T1000 (cell line): ENCODE measurements at places on chromosomes 11 and 22.

GRCh38 chr11:84105148-84105547 lies 819.0 kb upstream of the CCDC90B start:
- DNase-seq = no peak

GRCh38 chr11:47616726-47617416 lies 22.7 kb upstream of the C1QTNF4 start:
- DNase-seq = no peak

- DNase-seq = no peak
Measured at GRCh38 chr11:60389279-60389910, 6.9 kb upstream of the MS4A14 start.

DNA sequence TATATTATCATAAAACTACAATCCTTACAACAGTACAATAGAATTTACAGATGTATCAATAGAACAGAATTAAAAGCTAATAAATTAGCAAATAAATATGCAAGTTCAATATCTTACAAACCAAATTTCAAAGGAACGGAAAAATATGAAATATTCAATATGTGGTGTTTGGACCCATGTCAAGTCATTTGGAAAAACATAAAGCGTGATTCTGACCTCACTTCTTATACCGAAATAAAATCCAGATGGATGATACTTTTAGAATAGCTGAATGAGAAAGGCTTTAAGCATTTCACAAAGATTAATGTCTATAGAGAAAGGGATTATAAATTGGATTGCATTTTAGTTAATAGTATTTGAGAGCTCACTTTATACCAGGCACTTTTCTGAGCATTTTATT lies 92.8 kb upstream of the TEAD1 start:
- no peak for DNase-seq

DNA sequence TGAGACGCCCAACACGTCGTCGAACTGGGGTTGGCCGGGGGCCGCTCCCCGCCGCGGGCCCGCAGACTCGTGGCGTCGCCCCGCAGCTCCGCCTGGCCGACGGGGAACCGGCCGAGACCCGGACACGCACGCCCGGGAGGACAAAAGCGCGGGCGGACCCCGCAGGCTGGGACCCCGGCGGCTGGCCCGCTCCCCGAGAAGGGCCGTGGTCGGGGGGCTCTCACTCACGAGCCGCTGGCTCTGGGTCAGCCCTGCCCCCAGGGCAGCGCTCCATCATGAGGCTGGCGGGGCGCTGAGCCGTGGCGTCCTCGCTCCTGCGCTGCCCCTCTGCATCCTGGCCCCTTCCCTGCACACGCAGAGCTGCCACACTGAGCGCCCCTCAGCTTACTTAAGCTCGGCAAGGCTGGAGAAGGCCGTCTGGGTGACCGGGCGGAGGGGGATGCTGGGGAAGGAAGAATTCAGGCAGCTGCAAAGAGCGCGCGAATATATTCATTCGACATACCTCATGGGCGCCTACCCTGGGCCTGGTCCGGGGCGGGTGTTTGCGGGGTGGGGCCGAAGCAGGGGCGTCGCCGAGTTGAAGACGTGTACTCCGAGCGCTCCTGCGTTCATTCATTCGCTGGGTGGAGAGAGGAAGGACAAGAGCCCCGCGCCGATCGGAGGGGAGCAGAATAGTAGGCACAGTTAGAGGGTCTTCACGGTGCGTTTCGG lies 579 bp upstream of the CYB5R2 start:
- DNase-seq = no peak

- no peak for DNase-seq
Measured at GRCh38 chr11:31620434-31620833, 110.9 kb downstream of the ELP4 start.

- DNase-seq = no peak
Measured at GRCh38 chr22:47014636-47015345, 252.3 kb downstream of the TBC1D22A start.

GRCh38 chr22:36946421-36947158 lies 33.2 kb downstream of the CSF2RB start:
- DNase-seq = no peak

GRCh38 chr11:123478352-123478987 lies 48.4 kb downstream of the GRAMD1B start:
- peak; percentile 37 for DNase-seq

DNA sequence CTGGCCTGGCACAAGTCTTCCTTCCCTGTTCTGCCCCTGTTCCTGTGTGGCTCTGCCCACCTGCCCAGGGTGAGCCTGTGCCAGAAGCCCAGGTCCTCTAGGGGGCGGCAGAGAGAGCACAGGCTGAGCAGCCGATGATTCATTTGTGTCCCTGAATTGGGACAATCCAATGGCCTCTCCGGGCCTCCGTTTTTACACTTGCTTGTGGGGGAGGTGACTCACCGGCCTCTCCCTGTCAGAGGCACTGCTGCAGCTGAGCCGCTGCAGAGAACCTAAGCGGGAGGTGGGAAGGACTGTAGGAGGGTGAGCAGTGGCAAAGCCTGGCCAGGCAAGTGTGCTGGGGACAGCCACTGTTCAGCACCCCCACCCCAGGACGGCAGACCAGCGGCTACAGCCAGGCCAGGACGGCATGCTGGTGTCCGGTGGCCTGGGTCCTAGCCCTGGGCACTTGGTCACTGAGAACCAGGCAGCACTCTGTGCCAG lies 65.2 kb upstream of the LMO1 start:
- peak; percentile 40 for DNase-seq

DNA sequence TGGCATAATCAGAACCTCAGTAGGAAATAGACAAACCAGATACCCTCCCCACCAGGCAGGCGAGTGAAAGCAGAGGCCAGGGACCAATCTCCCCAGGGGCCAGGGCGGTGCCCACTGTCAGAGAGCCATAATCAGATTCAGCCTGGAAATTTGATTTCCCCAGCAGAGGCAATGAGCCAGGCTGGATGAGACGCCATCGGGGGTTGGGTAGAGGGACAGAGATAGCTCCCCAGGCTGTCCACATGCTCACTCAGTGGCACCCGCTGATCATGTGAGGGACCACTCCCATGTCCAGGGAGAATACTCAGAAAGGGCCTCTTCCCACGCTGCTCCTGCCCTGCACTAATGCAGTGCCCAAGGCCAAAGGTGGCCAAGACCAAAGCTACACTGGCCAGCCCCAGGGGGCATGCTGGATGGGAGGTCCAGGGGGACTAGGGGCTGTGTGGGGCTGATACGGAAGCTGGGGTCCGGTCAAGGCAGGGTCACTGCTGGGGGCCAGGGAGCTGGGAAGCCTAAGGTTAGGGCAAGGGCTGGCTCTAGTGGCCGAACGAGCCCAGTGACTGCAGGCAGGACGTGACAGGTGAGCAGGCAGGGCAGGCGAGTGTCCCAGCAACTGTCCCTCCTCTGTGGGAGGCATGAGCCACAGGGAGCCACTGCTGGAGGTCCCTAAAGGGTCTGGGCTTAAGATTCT lies 19.8 kb downstream of the ARVCF start:
- DNase-seq = no peak

- DNase-seq = no peak
Measured at GRCh38 chr22:50294319-50294656, 13.2 kb downstream of the PLXNB2 start.

DNA sequence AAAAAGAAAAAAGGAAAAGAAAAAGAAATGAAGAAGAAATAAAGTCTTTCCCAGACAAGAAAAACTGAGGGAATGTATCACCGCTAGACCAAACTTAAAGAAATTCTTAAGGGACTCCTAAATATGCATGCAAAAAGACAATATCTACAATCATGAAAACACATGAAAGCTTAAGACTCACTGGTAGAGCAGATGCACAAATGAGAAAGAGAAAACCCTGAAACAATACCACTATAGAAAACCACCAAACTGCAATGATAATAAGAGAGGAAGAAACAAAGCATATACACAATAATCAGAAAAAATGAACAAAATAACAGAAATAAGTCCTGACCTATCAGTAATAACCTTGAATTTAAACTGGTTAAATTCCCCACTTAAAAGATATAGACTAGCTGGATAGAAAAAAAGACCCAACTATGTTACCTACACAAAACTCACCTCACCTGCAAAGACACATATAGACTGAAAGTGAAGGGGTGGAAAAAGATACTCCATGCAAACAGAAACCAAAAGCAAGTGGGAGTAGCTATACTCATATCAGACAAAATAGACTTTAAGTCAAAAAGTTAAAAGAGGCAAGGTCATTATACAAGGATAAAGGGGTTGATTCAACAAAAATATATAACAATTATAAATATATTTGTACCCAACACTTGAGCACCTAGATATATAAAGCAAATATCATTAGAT lies 61.3 kb upstream of the NARS2 start:
- no peak for DNase-seq

GRCh38 chr22:29883045-29883774 lies at the start of gene MTMR3:
TSS of gene MTMR3 (plus strand) at chr22:29883174. CDS start at chr22:29971060, 87,886 bp downstream.
- peak; percentile 88 for DNase-seq

DNA sequence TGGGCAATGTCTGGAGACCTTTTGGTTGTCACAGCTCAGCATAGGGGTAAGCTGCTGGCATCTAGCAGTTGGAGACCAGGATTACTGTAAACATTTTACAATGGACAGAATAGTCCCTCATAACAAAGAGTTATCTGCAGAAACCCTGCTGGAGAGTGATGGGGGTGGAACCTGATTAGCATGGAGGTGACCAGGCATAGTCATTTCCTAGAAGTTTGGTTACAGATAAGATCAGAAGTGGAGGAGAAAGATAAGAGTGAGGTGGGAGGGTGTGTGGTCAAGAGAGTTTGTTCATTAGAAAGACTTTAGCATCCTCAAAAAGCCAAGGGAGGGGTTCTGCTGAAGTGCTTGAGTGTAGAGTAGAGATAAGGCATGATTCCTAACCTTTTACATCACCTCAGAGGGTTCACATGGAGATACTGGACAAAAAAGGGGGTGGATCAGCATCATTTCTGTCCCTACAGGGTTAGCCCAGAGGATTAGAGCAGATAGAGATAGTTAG lies 38.8 kb downstream of the PRDM11 start:
- no peak for DNase-seq

- DNase-seq = no peak
Measured at GRCh38 chr11:1531449-1532013, 40.5 kb downstream of the DUSP8 start.
